ENCODE measurements at places on chromosomes 2 and 18.

- no peak for DNase-seq
These were observed 77.6 kb upstream of the SEC11C start for GRCh38 chr18:59061914-59062642.

GRCh38 chr2:237236188-237236587 is 150.5 kb downstream of the COPS8 start:
- no peak for DNase-seq

DNA sequence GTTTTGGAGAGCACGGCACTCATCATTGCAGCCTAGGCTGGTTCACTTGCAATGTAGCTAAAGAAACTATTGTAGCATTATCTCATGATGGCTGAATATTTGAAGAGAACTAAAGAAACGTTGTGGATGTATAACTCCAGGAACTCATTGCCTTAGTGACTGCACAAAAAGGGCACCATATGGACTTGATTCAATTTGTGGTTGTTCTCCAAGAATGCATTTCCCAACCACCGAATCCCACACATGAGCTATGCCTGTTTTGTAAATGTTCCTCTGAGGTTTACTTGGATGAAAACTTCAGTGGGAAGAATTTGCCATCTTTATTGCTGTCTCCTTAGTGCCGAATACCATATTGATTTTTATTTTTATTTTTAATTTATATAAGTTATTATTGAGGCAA is 43.5 kb downstream of the DOK6 start:
- DNase-seq, result no peak

DNA sequence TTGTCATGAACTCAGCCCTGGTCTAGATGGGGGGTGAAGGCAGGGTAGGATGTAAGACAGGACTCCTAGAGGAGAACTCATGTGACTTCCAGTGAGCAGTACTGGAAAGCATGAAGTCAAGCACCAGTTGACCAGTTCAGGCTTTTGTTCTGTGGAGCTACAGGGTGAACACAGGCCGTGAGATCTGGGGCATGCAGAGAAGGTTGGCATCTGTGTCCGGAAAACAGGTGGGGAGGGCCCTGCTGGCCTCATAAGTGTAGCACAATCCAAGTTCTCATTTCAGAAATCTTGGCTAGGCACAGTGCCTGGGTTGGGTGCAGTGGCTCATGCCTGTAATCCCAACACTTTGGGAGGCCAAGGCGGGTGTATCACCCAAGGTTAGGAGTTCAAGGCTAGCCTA is 50.9 kb upstream of the SPATS2L start:
- DNase-seq, result no peak

DNA sequence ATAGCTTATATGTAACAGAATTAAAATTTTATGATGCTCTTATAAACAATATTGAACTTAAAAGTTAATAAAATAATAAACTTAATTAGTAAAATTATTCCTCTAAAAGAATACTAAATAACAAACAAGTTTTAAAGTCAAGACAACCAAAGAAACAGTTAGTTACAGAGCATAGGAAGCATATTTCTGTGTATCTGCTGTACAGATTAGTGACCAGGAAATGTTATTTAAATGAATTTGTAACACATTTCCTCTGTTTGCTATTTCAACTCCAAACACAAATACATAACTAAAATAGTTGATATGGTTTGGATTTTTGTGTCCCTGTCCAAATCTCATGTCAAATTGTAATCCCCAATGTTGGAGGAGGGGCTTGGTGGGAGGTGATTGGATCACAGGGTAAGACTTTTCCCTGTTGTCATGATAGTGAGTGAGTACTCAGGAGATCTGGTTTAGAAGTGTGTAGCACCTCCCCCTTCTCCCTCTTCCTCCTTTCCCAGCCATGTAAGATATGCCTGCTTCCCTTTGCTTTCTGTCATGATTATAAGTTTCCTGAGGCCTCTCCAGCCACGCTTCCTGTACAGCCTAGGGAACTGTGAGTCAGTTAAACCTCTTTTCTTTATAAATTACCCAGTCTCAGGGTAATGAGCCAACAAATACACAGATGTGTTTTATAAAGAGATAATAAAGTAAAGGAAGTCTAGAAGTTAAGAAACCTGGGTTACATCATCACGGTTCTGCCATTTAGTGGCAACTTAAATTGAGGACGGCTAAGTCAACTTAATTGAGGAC is 51.8 kb downstream of the ROCK2 start:
- DNase-seq, result no peak

- no peak for DNase-seq
These were observed 36.8 kb upstream of the ACADL start for GRCh38 chr2:210262036-210262435.

DNA sequence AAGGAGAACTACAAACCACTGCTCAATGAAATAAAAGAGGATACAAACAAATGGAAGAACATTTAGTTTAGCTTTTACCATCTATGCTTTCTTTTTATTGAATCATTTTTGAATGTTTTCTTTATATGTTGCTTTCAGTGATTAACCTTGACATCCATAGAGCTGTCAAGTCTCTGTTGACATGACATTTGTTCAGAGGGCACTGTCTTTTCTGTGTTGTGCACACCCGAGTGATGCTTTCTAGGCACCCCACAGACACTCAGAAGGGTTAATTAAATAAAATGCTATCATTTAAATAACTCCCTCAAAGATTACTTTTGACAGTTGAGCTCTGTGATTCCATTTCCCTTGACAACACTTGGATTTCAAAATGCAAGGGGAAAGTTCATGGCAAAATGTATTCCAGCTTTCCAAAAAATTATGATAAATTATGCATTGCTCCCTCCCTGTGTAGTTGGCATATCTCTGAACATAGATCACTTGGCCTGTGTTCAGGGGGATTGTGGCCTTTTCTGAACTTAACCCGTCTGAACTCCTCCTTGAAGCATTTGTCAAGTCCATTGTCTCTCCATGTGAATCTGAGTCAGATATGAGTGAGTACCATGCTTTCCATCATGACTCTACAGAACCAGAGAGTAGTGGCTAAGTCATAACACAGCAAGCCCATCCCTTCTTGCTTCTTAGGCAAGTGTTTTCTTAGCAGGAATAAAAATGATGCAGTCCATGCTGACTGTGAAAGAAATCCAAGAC is 372.6 kb downstream of the RPRM start:
- no peak for DNase-seq

- no peak for DNase-seq
These were observed 273.5 kb downstream of the PTGR3 start for GRCh38 chr18:74935434-74935833.

DNA sequence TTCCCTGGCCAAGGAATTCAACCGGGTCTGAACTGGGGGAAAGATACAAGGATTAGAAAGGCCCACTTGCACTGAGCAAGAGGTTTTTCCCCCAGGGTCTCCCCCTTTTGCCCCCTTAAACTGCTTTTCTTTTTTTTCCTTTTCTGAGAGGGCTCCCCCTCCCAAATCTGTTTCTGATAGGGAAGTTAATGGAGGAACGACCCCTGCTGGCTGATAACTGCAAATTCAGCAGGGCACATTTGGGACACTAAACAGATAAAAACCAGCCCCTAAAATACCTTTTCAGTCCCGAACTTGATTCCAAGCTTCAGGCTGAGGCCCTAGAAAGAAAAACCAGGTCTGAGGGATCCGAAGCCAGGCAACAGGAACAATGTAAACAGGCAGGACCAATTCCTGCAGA is 1012.4 kb upstream of the CRIM1 start:
- no peak for DNase-seq

- DNase-seq, result no peak
These were observed 94.0 kb upstream of the GLS start for GRCh38 chr2:190786404-190787166.

DNA sequence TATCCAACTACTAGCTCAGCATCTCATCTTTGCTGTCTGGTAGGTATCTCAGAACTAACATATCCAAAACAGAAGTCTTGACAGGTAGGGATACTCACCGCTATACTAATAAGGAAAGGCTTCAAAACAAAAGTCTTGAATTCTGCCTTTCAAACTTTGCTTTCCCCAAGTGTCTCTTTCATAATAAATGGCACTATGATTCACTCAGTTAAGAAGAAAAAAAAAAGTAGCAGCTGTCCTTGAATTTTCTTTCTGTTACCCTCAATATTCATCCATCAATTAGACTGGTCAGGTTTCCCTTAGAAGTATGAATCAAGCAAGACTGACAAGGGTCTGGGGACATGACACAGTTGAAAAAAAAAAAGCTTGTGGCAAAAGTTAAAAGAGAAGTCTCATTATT is 175.1 kb downstream of the GULP1 start:
- no peak for DNase-seq

DNA sequence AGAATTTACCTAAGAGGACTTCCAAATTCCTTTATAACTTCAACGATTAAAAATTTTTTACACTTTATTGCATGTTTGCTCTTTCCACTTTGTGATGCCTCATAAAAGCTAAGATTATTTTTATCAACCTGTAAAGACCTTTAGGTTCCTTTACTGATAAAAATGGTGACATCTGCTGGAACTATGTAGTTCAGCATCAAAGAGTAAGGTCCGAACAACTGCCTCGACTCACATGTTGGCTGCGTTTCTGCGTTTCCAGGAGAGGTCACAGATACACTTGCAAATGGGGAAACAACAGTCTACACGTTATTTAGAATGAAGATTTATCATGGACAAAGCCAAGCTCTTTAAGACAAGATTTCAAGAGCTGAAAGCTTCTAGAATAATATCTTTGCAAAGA is 18.8 kb upstream of the TMX3 start:
- DNase-seq, result no peak

DNA sequence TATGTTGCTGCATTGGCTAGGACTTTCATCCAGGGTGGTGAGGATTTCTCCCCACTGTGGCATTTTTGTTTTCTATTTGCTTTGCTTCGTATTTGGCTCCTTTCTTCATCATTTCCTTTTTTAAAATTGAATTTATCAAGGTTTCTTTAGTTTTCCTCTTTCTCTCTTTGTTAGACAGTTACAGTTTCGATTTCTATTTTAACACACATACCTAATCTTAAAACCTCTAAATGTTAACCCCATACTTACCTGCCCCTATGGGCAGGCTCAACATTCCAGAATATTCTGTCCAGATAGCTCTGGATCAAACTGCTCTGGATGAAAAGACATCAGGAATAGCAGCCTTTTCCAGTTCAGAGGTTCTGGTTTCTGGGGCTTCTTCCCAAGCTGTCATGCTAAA is 49.2 kb downstream of the DIPK1C start:
- DNase-seq, result no peak

DNA sequence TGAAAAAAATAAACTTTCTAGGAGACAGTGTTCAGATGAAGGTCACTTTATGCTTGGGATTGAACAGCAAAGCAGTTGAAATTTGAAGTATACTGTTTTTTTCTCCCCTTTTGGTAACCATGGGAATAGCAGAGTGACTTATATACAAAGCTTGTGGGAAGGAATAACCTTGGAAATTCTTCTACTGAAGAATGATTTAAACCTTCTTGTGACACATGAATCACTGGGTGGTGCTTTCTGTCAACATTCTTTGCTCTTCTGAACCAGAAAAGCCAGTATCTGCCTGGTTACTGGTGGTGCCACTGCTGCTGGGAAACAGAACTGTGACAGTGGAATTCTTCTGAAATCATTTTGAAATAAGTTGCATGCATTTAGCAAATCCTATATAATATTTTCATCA is 39.4 kb upstream of the RND3 start:
- no peak for DNase-seq

- no peak for DNase-seq
These were observed 100.5 kb upstream of the MEIS1 start for GRCh38 chr2:66334237-66335029.

- no peak for DNase-seq
These were observed 94.8 kb upstream of the SERTAD2 start for GRCh38 chr2:64748561-64748960.

DNA sequence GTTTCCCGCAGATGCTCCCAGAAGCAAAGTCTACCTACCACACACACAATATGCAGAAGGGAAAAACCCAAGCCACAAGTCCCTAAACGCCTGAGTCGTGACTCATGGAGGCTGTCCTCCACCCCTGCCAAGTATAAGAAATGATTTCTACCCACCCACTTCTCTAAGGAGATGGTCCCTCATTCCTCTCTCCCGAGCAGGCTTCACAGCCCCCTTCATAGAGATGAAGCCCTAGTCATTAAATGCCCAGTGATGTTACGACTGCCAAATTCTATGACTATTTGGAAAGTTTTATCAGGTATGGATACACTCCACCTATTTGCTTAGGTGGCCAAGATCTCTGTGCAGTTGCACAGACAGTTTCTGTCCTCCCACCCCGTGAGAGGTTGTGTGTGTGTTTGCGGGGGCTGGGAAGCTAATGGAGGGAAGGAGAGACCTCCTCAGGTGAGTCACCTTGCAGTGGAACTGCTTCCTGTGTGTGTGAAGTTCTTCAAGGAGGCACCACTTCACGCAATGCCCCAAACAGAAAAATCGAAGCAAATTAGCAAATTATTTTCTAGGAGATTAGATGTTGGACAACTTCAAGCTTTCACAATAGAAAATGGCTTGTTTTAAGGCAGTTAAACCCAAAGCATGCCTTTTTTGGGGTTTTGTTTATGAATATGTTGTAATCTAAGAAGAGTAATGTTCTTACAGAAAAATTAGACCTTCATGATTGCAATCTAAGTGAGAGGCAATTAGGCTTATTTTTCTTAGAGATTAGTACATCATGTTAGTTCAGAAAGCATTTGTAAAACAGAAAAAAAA is 175.2 kb downstream of the TGIF1 start:
- peak; percentile 78 for DNase-seq
